Activated T-cell treated with anti-CD3 and anti-CD28 coated beads, Interleukin-2, amount 50 U/mL, for 72 hours (primary cell): ENCODE measurements at places on chromosomes 7 and 10.

GRCh38 chr7:133830081-133830480 is 297.1 kb upstream of the LRGUK start:
- DNase-seq = no peak

DNA sequence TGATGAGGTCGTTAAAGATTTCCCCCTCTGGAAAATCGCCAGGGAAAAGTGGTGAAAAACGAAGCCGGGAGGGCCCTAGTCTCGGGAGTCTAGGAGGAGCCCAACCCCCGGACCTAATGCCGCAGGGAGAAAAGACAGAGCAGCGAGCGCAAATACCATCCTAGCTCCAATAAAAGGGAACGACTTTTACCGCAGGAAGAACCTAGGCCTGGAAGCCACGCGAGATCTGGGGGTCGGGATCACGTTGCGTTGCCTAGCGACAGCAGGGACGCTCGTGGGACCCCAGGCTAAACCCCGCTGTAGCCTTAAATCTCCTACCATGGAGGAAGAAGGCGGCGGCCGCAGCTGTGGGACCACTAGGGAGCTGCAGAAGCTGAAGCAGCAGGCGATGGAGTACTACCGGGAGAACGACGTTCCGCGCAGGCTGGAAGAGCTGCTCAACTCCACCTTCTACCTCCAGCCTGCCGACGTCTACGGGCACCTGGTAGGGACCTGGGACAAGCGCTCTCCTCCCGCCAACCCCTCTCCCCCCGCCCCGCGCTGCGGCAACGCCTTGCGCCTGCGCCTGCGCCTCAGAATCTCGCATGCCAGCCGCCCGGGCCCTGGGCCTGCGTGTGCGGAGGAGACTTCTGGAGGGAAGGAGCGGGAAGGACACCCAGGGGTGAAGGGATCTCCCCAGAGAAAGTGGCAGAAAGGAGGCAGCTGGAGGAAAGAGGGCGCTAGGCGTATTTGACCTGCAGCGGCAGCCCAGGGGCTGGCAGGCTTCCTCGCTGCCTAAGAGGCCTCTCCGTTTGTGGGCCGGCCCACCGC is at the start of gene ENO4:
Gene ENO4 (plus strand): TSS at position 252 of the 810 bp plus-strand sequence. CDS start 68 bp downstream, at position 320.
- DNase-seq = peak; percentile 28

DNA sequence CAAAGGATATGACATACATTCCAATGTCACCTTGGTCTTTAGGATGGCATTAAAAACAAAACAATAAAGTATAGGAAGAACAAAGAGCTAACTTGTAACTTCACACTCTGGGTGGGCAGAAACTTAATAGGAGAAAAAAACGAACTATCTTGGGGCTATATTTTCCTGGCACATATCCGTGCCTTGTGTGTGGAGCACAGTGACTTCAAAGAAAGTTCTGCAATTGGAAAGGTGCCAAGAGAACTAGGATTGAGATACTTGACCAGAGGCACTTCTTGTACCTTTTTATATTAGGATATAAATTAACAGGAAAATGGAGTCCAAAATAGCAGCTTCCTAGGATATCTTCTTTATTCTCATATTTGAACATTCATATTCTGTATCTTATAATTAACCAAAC is 148.4 kb downstream of the SEMA3D start:
- no peak for DNase-seq

- DNase-seq = no peak
Measured at GRCh38 chr7:33217595-33217994, 88.2 kb downstream of the BBS9 start.

- no peak for DNase-seq
Measured at GRCh38 chr10:12589791-12590190, 240.4 kb downstream of the CAMK1D start.

DNA sequence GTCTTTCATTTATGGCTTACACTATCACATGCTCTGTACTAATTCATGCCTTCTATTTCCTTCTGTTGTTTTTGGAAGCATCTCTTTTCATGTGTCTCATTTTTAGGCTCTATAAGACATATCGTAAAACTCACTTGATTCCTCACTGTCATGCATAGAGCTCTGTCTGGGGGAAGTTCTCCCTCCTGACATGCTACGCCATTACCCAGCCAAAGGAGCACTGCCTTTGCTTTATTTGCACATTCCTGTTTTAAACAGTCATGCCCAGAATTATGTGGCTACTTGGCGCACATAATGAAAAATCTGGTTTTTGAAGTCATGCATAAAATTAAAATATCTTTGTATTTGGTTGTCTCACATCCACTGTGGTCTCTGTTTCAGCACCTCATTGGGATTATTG is 17.6 kb upstream of the AKR1C3 start:
- no peak for DNase-seq

DNA sequence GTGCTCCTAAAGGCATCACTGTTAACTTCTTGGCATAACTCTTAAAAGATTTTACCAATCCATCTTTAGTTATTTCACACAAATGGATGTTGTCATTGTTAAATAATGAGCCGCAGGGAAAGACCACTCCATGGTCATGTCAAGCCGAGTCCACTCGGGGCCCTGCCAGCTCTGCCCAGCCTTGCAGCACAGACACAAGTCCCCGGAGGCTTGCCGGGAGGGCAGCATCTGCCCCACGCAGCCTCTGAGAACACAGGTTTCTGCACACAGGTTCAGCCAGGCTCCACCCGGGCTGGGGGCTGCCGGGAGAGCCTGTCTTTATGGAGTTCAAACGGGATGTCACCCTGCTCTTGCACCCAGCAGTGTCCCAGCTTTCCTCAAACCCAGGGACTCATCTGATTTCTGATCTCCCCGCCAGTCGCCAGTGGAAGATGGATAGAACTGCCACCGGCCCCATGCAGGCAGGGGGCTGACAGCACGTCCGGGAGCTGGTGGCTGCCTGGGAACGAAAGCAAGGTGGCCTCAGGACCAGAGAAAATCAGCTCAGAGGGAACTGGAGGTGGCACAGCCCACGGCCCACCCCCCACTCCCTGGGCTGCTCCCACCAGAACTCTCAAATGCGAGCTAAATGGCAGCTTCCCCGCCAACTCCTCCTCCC is 156.2 kb downstream of the TCERG1L start:
- DNase-seq = no peak

DNA sequence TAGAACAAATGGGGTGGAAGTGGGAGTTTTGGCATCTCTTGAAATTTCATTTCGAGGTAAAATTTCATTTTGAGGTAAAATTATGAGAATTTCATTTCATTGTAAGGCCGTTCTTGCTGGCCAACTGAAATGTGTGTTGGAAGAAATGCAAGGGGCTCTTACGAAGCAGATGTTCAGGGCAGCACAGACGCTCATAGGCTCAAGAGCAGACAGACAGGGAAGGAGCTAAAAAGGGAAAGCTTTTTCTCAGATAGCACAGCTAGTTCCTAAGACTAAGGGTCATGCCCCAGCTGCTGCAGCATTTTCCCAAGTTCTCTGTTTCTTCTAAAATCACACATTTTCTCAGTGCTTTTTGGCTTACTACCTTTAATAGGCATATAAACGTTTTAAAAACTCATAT is 65.1 kb upstream of the SFMBT2 start:
- no peak for DNase-seq
